T-helper 2 cell (primary cell): ENCODE measurements at places on chromosomes 4 and X.

DNA sequence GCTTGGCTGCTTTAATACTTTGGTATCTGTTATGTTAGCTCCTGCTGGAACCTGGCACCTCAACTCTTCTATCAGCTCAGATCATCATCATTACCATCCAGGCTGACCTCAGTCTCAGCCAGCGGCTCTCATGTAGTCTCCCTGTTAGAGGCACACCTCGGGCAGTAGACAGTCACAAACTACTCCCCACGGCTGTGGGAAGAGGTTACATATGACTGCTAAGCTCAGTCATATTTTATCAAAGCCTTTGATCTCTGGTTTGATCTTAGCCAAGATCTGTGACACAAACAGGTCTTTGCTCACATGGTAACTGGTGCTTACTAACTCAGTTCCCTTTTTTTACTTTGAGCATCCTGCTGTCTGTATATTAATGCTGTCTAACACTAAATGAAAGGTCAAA lies 384.9 kb downstream of the CENPC start:
- DNase-seq: no peak

- DNase-seq: no peak
Measured at GRCh38 chrX:42818151-42818921, 40.4 kb upstream of the PPP1R2C start.

DNA sequence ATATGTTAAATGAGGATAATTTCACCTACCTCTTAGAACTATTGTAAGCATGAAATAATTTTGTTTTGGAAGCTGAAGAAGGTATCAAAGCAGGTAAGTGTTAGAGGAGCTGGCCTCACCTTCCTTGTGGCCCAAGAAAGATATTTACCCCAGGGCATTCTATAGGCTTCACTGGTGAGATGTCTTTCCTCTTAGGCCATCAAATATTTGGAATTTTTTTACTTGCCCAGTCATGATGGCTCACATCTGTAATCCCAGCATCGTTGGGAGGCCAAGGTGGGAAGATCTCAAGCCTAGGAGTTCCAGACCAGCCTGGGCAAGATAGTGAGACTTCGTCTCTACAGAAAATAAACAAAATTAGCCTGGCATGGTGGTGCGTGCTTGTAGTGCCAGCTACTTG lies 6.1 kb upstream of the SMS start:
- DNase-seq: no peak

GRCh38 chr4:3516836-3517730 lies 15.1 kb downstream of the LRPAP1 start:
- DNase-seq: no peak

DNA sequence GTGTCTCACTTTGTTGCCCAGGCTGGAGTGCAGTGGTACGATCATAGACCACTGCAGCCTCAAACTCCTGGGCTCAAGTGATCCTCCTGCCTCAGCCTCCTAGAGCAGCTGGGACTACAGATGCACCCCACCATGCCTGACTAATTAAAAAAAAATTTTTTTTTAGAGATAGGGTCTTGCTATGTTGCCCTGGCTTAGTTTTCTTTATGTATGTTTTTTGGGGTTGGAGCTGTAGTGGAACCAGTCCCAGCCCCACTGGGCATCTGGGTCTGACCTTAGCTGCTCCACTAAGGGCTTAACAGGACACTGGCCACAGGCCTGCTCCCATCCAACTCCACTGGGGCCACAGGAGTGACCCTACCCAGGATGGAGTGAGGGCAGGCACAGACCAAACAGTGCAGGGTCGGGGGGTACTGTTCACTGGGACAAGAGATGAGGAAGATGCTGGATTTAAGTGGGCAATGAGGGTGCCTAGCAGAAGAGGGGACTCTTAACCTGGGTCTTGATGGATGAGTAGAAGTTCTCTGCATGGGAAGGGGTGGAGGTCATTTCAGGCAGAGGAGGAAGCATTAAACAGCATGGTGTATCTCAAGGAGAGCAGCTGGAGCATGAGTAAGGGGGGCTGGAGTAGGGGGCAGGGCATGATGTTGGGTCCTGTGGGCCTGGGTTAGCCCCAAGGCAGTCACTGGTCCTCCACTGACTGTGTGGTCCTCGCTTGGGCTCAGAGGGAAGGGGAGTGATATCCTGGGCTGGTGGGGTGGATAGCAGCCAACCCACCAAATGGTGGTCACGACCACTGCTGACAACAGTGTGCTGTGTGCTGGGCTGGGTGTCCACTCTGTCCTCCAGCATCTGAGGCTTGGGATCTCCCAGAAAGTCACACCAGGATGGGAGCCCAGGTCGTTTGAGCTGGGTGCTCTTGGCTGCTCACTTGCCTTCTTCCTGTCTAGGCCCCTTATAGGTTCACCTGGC lies 24.1 kb upstream of the ADD1 start:
- no peak for DNase-seq

- DNase-seq: no peak
Measured at GRCh38 chr4:87895964-87896621, 63.3 kb downstream of the MEPE start.

DNA sequence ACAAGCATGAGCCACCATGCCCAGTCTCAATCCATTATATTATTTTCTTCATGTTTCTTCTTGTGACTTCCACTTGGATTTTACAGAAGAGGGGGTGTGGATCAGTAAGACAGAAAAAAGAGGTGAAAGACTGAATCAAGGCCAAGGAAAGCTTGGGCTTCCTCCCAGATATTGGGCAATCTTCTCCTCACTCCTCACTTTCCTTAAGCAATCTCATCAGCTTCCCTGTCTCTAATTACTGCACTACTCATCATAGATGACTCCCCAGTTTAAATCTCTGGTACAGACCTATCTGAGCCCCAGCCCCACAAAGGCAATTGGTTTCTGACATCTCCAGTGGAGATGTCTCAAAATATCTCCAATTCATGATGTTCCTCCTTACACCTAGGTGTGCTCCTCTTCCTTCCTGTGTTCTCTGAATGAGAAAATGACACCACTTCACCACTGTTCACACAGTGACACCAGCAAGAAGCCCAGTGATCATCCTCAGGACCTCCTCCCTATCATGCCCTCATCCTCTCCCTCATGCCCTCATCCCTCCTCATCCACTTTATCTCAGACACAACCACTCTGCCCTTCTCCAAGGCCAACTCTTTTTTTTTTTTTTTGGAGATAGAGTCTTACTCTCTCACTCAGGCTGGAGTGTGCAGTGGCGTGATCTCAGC lies 44.8 kb upstream of the HERC6 start:
- no peak for DNase-seq

DNA sequence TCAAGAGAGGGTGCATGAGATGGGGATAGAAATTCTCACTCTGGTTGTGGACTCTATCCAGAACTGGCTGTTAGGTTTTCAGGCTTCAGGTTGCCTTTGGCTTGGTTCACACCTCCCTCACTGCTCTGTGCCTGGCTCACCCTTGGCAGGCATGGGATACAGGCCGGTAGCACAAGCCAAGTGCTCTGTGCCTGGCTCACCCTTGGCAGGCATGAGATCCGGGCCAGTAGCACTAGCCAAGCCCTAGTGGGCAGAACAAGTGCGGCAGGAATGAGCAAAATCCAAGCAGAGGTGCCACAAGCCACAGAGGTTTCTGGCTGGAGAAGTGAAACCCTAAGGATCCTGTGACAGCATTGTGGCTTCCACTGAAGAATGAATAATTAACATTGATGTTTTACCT lies 1642.3 kb downstream of the C4orf33 start:
- no peak for DNase-seq

GRCh38 chrX:78957049-78957767 lies 12.0 kb downstream of the P2RY10 start:
- no peak for DNase-seq
